Subcutaneous preadipocyte (primary cell): ENCODE measurements at places on chromosomes 16 and 17. TPM values are rescaled to one million over a fixed set of nuclear protein-coding genes. Genes with fewer than 3 reads are reported as not detected.

Gene TMC7
- total RNA-seq: 0.73 and 2.2 TPM in 2 replicates

Gene RCVRN
- under 0.01 TPM in 1 of 2 replicates, not detected in the other for total RNA-seq

Gene ABCC3
- 40.8 and 43.0 TPM in 2 replicates for total RNA-seq

Gene ZG16
- not detected in 2 replicates for total RNA-seq

Gene MPV17L
- total RNA-seq: 0.37 and 1.2 TPM in 2 replicates

Gene ADCY7
- 52.5 and 61.2 TPM in 2 replicates for total RNA-seq

Gene PLCG2
- under 0.01 and 0.59 TPM in 2 replicates for total RNA-seq

Gene PPM1E
- under 0.01 TPM in 1 of 2 replicates, not detected in the other for total RNA-seq

Gene CHAD
- not detected in 2 replicates for total RNA-seq

Gene IRF8
- not detected in 2 replicates for total RNA-seq

Gene OR1G1
- total RNA-seq: not detected in 2 replicates

Gene KRTAP4-4
- not detected in 2 replicates for total RNA-seq

Gene SPNS2
- total RNA-seq: 0.37 and 0.39 TPM in 2 replicates

Gene RILP
- total RNA-seq: 4.0 and 6.1 TPM in 2 replicates

Gene SLC5A11
- not detected in 2 replicates for total RNA-seq

Gene SKAP1
- total RNA-seq: not detected in 2 replicates

Gene ADORA2B
- 20.2 and 27.2 TPM in 2 replicates for total RNA-seq

Gene NPB
- total RNA-seq: under 0.01 TPM in 2 replicates

Gene CRAMP1
- 9.6 and 13.5 TPM in 2 replicates for total RNA-seq

Gene UNC13D
- total RNA-seq: 0.20 and 0.37 TPM in 2 replicates

Gene YPEL2
- 8.2 and 11.0 TPM in 2 replicates for total RNA-seq

Gene SERPINF2
- total RNA-seq: under 0.01 TPM in 1 of 2 replicates, not detected in the other

Gene AGRP
- total RNA-seq: not detected in 2 replicates

Gene EPX
- total RNA-seq: not detected in 2 replicates

Gene CHST6
- 0.37 and 0.98 TPM in 2 replicates for total RNA-seq

Gene TSPOAP1
- total RNA-seq: under 0.01 TPM in 1 of 2 replicates, not detected in the other

Gene MGRN1
- total RNA-seq: 31.6 and 35.6 TPM in 2 replicates

Gene NPIPA5
- total RNA-seq: under 0.01 TPM in 1 of 2 replicates, not detected in the other

Gene E4F1
- 30.1 and 34.4 TPM in 2 replicates for total RNA-seq

Gene EVPLL
- total RNA-seq: not detected in 2 replicates

Gene C16orf92
- not detected in 2 replicates for total RNA-seq

Gene SLC22A31
- 0.20 TPM in 1 of 2 replicates, not detected in the other for total RNA-seq

Gene TBC1D3B
- 0.37 and 0.59 TPM in 2 replicates for total RNA-seq

Gene GABARAP
- 110 and 194 TPM in 2 replicates for total RNA-seq

Gene AKTIP
- 10.3 and 14.5 TPM in 2 replicates for total RNA-seq

Gene GPS2
- total RNA-seq: 39.9 and 46.7 TPM in 2 replicates

Gene MMD
- 65.1 and 118 TPM in 2 replicates for total RNA-seq

Gene NPW
- total RNA-seq: 1.5 TPM in 1 of 2 replicates, not detected in the other

Gene HLF
- under 0.01 and 0.37 TPM in 2 replicates for total RNA-seq

Gene TNFSF12
- 5.5 and 8.5 TPM in 2 replicates for total RNA-seq

Gene MT4
- not detected in 2 replicates for total RNA-seq

Gene BCO1
- total RNA-seq: not detected in 2 replicates

Gene MYO15A
- total RNA-seq: 0.20 and 1.1 TPM in 2 replicates

Gene SULT1A3
- total RNA-seq: 2.9 and 5.7 TPM in 2 replicates

Gene PPL
- total RNA-seq: 63.1 and 90.0 TPM in 2 replicates

Gene TPPP3
- total RNA-seq: 0.37 and 0.98 TPM in 2 replicates

Gene TP53TG3F
- not detected in 2 replicates for total RNA-seq

Gene CDC6
- 16.9 and 39.5 TPM in 2 replicates for total RNA-seq

Gene FAM20A
- 16.4 and 63.9 TPM in 2 replicates for total RNA-seq

Gene ANKS3
- 16.9 and 21.1 TPM in 2 replicates for total RNA-seq

Gene VPS9D1
- total RNA-seq: 6.8 and 7.7 TPM in 2 replicates

Gene ABI3
- total RNA-seq: under 0.01 and 0.59 TPM in 2 replicates
